ENCODE measurements at places on chromosomes 6 and 20.

DNA sequence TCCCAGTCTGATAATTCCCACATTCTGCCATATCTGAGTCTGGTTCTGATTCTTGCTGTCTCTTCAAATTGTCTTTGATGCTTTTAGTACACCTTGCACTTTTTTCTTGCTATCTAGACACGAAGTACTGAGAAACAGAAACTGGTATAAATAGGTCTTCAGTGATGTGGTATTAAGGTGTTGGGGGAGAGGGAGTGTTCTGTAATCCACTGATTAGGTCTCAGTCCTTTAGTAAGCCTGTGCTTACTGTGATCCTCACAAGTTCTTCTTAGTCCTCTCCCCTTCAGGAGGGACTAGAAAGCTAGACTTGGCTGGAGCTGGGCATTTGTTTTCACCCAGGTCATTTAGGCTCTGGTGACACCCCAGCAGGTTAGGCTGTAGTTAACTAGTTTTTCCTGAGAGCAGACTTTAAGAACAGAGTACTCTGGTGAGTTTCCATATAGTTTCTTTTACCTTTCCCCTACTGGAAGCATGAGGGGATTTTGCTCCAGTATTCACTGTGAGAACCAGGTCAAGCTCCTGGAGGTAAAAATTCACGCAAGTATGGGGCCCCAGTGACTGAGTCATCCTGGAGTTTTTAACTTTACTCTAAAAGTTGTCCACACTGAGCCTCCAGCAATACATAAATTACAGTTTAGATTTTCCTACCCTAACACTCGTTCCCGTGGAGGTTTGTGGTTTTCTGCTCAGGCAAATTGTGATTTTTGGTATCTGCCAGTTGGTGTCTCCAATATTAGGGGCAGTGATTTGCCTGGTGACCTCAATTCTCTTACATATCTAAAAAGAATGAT, 154.6 kb downstream of the CDKAL1 start:
- no peak for DNase-seq

DNA sequence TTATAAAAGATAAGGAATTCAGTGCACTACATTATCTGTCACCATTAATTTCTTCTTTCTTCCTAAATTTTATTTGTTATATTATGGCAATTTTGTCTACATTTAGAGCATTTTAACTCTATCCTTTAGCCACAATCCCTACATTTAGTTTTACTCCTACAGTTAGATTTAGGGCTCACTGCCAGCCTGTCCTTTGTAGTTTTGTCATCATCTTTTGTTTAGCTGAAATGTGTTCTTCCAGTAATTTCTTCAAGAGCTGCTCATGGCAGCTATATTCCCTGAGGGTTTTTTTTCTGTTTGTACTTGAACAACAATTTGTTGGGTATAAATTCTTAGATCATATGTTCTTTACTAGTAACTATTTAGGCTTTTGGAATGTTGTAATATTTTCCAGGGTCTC, 72.7 kb upstream of the B3GAT2 start:
- DNase-seq, result no peak

GRCh38 chr6:37698264-37699137, 818 bp upstream of the MDGA1 start:
- DNase-seq, result no peak

DNA sequence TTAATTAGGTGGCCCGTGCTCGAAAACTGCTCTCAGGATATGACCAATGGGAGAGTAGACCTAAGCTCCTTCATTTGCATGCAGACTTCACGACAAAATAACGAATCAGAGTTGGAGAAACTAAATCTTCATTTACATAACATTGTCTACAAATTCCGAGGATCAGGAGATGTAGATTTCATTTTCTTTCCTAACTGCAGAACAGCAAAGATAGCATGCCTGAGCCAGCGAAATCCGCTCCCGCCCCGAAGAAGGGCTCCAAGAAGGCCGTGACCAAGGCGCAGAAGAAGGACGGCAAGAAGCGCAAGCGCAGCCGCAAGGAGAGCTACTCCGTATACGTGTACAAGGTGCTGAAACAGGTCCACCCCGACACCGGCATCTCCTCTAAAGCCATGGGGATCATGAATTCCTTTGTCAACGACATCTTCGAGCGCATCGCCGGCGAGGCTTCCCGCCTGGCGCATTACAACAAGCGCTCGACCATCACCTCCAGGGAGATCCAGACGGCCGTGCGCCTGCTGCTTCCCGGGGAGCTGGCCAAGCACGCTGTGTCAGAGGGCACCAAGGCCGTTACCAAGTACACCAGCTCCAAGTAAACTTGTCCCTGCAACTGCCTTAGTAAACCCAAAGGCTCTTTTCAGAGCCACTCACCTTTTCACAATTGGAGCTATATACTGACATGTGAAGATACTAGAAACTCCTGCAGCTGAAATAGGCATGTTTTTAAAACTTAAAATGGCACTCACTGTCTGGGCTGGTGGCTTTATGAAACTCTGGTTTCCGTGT, 96.5 kb downstream of the HFE start:
- no peak for DNase-seq

DNA sequence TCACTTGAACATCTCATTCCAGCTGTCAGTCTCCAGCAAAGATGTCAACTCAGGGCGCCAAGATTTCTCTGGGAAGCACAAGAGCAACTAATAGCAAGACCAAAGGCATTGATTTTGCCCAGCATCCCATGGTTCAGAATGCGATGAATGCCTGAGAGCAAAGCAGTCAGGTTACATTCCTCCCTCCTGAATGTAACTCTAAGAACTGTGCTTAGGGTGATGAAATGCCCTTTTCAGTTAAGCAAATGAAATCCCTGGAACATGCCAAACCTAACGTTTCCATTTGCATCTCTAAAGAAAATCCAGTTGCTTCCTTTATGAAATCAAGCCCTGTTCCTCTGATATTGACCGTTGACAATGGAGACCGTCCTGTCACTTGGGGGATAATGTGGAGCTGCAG, 224.0 kb upstream of the PLN start:
- DNase-seq, result no peak

GRCh38 chr6:135555550-135555949, 58.0 kb upstream of the AHI1 start:
- DNase-seq, result no peak

- peak; percentile 52 for DNase-seq
Observed at GRCh38 chr6:89385156-89385667, 26.9 kb downstream of the RRAGD start.

DNA sequence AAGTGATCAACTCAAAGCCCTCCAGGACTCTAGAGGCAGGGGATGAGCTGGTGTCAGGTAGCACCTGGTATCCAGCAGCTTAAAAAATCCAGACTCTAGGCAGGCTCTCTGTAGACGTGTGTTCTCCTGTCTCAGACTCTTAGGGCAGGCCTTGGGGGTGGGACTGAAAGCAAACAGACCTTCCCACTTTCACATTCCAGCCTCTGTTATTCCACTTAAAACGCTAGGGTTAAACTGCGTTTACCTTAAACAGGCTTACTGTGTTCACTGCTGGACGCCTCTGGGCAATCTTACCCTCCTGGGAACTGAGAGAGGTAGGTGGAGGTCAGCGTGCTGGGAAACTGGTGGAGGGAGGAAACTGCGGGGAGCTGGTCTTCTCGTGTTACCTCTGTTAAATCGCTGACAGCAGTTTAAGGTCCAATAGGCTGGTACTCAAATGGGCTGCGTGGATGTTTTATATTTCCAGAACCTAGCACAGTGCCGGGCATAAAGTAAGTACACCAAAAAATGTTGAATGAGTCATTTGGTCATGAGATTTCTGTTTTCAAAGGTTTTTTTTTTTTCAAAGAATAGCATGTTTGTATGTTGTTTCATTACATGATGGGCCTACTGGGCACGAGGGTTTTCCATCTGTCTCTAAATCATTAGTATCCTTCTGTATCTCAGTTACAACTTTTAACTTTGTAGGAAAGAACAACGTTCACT, at the start of gene GCNT2:
Gene GCNT2, plus strand, starts transcription at position 248 of the 705 bp plus-strand sequence. CDS start 7,561 bp downstream, outside the sequence.
- no peak for DNase-seq

DNA sequence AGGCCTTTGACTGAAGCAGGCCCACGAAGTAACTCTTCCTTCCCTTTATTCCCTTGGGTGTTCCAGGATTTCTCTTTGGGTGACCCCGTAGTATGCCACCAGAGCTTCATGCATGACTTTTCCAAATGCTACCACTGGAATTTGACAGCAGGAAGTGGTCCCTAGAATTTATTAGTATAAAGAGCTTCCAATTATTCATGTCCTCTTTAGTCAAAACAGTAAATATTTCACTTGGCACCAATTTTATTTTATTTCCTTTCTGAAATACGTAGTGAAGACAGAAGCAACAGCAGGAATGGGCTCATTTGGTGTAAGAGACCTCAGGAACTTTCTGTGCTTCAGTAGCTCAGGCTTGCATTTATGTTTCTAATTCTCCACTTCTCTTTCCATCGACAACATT, 151.3 kb downstream of the LCA5 start:
- DNase-seq, result no peak
